ENCODE measurements at places on chromosomes 11 and 22.

DNA sequence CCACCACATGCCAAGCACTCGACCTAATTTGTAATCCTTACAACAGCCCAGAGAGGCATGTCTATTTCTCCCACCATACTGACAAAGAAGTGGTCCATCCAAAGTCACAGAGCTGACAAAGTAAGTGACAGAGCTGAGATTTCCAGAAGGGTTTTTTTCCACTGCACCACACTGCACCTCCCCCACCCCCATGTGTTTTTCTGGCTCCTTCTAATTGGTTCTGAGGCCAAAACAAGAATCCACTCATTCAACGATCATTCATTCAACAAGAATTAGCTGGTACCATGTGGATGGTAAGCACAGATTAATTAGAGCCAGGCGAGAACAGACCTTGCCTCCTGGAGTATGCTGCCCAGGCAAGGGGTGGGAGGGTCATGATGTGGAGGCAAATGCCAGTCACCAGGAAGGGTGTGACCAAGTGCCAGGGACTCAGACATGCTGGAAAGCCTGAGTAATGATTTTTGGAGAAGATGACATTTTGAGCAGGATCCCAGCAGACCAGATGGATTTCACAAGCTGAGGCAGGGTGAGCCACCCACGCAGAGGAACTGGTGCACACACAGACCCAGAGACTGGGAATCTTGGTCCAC lies 14.9 kb upstream of the PRG2 start:
- DNase-seq, result no peak

DNA sequence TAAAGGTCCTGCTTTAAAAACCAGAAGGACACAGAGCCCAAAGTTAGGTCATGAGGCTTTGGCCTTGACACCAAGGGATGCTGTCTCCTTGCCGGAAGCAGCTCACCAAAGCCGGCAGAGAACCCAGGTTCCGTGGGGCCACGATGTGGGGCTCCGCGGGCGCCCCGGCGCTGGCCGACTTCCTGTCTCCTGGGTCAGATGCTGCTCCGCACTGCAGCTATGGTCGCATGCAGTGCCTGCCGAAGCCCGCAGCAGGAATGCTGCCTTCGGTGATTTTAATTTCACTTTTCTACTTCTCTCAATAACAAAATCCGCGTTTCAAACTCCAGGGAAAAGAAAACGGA lies 454 bp upstream of the OTUB1 start:
- no peak for DNase-seq

DNA sequence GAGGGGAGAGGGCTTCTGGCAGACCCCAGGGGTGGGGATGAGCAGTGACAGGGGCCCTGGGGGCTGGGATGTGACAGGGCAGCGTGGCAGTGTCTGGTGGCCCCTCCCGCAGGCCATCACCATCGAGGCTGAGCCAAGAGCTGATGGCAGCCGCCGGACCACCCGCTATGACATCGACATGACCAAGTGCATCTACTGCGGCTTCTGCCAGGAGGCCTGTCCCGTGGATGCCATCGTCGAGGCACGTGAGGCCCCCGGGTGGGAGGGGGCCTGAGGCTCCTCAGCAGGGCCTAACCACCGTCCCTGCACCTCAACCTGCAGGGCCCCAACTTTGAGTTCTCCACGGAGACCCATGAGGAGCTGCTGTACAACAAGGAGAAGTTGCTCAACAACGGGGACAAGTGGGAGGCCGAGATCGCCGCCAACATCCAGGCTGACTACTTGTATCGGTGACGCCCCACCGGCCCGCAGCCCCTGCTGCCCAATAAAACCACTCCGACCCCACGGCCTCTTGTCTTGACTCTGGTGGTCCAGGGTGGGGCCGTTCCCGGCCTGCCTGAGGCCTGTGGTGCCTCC lies 2.6 kb upstream of the TCIRG1 start:
- no peak for DNase-seq

DNA sequence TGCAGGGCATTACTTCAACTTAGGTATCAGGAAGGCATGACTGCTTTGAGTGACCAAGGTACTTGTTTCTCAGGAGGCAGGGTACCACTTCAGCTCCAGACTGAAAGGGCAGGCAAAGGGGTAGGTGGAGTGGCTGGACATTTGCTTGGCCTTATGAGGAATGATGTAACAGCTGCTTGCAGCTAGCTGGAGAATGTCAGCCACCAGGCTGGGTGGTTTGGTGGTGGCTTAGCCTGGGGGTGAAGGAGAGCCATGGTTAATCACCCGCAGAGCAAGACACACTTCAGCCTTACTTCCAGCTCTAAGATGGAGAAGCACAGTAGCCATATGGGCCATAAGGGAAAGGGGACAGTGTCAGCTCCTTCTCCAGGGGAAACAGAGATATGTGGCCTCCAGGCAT lies 146.1 kb downstream of the APIP start:
- DNase-seq, result no peak

- no peak for DNase-seq
These were observed 57.9 kb downstream of the RAB38 start for GRCh38 chr11:88117281-88117858.
